ENCODE measurements at places on chromosomes 7 and 10.

DNA sequence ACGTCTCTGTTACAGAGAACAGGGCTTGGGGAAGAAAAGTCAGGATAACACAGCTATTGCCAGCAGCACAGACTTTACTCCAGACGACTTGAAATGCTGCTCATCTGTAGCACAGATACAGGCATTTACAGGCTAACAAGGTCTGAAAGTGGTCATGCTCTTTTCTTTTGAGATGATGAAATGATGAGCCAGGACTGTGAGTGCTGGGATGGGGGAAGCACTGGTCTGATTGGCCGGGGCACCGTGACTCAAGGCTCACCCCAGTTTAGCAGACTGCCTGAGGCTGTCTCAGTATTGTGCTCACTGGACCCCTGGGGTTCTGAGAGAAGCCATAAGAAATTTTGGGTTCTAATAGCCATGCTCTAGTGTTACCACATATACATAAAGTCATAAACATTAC is 12.4 kb downstream of the SMKR1 start:
- no peak for DNase-seq

DNA sequence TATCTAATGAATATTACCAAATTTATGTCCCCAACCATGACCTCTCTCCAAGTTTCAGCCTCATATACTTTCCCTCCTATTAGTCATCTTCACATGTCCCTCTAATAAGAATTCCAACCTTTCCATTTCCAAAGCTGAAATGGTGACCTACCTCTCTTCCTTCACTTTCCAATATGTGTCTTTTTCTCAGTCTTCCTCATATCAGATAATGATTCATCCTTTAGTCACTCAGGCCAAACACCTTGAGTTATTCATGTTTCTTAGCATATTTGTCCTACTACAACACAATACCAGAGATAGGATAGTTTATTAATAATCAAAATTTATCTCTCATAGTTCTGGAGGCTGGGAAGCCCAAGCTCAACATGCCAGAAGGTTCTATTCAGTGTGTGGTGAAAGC is 318.5 kb upstream of the ZWINT start:
- DNase-seq = no peak

DNA sequence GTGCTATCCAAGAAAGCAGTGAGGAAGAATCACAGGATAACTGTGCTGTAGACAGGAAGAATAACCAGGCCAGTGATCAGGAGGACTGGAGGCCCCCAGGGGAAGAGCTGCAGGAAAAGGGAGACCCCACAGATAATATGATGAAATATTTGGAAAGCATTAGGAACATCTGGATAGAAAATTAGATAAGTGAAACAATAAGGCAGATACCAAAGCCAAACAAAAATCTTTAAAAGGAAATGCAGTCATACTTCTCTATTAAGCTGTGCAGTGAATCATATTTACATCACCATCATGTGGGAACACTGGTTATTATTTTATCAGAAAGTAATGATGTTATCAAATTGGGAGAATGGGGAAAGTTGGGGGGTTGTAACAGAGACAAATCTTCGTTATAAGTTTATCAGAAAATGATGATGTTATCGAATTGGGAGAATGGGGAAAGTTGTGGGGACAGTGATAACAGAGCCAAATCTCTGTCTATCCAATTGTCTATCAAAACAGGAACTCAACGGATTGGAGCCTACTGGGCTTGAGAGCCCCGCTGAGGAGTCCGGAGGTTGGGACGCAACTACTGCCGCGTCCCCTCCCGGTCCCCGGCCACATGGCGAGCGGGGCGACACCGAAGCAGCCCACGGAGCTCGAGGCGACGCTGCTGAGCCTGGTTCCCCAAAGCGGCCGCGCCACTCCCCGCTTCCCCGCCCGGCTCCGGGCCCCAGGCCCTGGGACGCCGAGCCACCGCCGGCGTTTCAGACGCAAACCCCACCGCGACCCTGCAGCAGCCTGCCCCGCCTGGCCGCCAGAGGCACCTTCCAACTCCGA is 14.0 kb upstream of the RALA start:
- DNase-seq = peak; percentile 59

DNA sequence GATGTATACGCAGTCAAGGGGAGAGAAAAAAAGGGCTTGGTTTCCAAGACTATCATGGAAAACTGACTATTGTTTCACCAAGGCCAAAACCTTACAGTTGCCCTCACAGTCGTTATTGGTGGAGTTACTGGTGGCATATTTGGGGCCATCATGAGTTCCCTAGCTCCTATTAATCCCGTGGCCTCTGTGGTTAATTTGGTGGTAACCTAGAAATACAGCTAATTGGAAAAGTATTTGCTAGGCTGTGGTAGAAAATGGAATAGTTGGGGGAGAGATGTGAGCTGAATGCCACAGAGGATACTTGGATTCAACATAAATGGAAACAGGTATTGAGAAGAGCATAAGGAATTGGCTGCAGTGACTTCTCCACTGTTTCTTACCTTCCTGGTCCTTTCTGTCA is 450.7 kb downstream of the KCNMA1 start:
- DNase-seq = no peak

- DNase-seq = no peak
Measured at GRCh38 chr7:100675105-100675451, 1.5 kb downstream of the GNB2 start.

GRCh38 chr10:112000466-112000865 is 183.1 kb downstream of the GPAM start:
- DNase-seq = no peak

DNA sequence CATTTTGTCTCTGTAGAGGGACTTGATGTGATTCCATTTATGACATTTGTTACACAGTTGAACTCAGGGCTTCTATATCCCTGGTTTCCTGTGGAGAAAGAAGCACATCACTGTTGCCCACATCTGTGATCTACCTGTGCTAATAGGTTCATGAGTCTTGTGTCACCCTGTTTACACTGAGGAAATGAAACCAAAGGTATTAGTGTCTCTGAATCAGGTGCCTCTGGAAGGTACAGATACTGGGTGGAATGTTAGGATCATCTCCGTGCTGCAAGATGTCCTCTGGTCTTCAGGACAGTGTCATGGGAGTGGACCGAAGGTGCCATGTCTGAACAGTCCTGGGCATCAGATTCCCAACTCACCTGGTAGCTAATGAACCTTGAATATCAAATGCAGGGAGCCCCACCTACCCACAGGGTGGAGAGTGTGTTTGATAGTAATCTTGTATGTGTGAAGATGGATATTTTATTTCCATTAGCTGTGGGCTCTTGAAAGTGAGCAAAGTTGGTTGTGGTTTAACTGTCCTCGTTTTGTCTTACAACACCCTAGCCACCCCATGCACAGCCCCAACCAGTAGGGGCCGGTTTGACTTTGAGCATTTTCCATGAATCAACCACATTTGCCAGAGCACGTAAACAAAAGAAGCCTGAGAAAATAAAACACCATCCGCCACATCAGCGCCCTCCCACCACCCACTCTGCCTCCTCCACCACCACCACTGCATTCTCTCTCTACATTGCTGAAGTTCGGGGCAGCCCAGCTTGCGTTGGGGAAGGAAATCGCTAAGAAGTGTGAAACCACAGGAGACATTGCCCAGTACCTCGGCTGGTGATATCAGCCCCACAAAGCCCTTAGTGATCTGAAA is 40.7 kb downstream of the TARP start:
- DNase-seq = peak; percentile 84

DNA sequence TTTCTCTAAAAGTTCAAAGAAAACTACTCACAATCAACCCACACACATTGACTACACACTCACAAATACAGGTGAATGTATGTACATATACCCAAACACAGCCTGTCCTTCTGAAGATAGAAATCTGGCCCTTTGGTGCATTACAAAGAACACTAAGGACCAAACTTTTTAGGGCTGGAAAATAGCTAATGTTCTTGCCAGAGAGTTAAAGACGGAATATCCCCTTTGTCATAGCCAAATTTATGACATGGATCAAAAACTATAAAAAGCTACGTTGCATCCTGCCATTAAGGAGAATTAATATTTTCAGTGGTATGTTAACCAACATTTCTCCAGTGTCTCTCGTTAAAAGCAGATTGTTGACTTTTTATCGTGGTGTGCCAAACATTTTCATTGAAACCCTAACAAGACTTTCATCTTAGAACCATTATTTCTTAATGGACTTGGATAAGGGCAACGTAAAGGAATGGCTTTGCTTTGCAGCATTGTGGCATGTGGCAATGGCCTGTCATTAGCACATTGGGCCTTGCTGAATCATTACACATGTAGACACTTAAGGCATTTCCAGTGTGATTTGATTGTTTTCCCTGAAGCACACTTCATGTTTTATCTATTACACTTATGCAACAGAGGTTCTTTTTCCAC is 150.9 kb upstream of the MEOX2 start:
- DNase-seq = no peak

- no peak for DNase-seq
Measured at GRCh38 chr10:132904181-132904813, 38.1 kb downstream of the CFAP46 start.

- DNase-seq = no peak
Measured at GRCh38 chr7:101386558-101387231, 24.0 kb downstream of the COL26A1 start.

GRCh38 chr7:50657341-50657873 is 92.2 kb upstream of the DDC start:
- no peak for DNase-seq

DNA sequence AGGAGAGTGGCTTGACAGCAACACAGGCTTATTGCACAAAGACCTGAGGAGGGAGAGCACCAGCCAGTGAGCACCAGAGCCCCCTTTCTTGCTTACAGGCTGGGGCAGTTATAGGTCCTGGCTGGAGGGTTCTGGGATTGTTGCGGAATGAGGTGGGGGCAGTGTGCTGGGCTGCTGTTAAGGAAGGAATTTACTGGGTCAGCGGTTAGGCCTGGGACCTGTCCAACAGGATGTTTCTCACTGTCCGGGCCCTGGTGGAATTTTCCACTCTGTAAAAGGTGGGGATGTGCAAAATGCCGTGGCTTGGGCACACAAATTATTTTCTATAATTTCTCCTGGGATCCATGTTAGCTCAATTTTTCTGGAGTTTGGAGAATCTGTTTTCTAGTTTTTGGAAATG is 757.3 kb downstream of the TYW1 start:
- DNase-seq = no peak

DNA sequence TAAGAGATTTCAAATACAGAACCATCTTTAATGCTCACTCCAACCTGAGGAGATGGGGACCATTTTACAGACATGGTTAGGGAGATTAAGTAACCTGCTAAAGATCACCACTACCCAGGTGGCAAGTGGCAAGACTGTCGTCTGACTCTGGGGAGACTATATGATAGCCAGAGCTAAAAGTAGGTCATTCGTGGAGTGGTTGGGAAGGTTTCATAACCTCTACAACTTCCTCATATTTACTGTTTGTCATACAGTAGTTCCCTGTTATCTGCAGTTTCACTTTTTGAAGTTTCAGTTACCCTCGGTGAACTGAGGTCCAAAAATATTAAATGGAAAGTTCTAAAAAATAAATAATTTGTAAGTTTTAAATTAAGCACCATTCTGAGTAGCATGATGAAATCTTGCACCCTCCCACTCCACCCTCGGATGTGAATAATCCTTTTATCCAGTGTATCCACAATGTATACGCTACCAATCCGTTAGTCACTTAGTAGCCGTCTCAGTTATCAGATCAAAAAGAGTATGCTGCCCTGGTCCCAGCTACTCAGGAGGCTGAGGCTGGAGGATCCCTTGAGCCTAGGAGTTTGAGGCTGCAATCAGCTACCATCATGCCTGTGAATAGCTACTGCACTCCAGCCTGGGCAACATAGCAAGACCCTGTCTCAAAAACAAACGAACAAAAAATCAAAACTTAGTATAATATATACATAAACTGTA is 14.9 kb upstream of the LGI1 start:
- DNase-seq = no peak

- no peak for DNase-seq
Measured at GRCh38 chr10:30047430-30047829, 12.0 kb downstream of the JCAD start.

DNA sequence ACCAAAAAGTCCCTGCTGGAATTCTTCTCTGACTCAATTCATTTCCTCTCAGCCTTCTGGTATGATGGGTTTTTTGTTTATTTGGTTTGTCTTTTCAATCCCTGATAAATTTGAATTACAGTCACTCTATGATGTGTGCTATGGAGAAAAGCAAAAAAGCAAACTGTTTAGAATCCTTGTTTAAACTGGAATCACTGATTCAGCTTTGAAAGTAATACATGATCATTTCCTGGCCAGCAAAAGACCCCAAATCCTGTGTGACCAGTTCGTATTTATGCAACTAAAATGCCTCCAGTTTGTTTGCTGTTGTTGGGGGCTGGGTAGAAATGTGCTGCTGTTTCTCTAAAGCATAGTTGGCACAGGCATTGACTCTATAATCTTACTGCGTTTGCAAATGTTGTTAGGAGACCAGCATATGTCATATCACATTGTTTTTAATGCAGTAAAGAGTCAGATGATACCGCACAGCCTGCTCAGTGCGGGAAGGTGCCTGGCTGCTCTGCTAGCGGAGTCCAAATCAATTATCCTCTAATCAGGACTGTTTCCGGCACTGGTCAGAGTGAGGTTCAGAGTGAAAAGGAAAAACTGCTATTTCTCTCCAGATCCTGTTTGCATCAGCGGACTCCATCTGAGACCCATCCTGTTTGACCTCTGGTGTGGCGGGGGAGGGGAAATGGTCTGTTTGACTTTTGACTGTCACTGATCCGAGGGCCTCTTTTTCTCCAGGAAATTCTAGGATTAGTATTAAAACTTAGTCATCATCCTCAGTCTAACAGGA is 40.6 kb upstream of the ADD3 start:
- DNase-seq = peak; percentile 84

- DNase-seq = no peak
Measured at GRCh38 chr7:150586785-150587152, 19.6 kb downstream of the GIMAP4 start.

- DNase-seq = no peak
Measured at GRCh38 chr10:1102416-1102815, 46.2 kb downstream of the WDR37 start.

GRCh38 chr10:43126759-43127424 is 11.4 kb upstream of the CSGALNACT2 start:
- no peak for DNase-seq

GRCh38 chr7:81186691-81187090 is 267.8 kb upstream of the SEMA3C start:
- DNase-seq = no peak
